ENCODE measurements at places on chromosomes 16 and 17.

- no peak for DNase-seq
Observed at GRCh38 chr17:73091770-73092522, 542 bp downstream of the SLC39A11 start.

- peak; percentile 21 for DNase-seq
Observed at GRCh38 chr17:31495022-31495885, 103.8 kb downstream of the RAB11FIP4 start.

- no peak for DNase-seq
Observed at GRCh38 chr16:3121851-3122467, 9.6 kb downstream of the ZNF205 start.

DNA sequence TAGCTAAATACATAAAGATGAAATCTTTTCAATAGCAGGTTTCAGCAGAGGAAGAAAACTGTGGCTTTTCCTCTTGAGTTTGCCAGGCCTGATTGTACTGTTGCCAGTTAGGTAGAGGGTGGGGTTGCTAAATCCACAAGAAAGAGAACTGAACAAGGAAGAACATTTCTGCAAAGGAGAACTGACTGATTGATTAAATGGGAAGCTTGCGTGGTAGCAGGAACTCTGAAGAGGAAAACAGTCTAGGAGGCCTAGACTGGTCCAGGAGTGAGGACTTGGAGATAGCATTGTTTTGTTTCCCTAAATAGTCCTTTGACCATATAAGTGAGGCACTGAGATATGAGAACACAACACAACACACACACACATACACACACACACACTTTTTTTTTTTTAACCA lies 18.8 kb downstream of the LRRC36 start:
- no peak for DNase-seq

- DNase-seq = no peak
Observed at GRCh38 chr17:34360601-34361270, 2.3 kb downstream of the CCL1 start.

GRCh38 chr17:45155029-45155428 lies 6.6 kb upstream of the HEXIM2 start:
- no peak for DNase-seq

DNA sequence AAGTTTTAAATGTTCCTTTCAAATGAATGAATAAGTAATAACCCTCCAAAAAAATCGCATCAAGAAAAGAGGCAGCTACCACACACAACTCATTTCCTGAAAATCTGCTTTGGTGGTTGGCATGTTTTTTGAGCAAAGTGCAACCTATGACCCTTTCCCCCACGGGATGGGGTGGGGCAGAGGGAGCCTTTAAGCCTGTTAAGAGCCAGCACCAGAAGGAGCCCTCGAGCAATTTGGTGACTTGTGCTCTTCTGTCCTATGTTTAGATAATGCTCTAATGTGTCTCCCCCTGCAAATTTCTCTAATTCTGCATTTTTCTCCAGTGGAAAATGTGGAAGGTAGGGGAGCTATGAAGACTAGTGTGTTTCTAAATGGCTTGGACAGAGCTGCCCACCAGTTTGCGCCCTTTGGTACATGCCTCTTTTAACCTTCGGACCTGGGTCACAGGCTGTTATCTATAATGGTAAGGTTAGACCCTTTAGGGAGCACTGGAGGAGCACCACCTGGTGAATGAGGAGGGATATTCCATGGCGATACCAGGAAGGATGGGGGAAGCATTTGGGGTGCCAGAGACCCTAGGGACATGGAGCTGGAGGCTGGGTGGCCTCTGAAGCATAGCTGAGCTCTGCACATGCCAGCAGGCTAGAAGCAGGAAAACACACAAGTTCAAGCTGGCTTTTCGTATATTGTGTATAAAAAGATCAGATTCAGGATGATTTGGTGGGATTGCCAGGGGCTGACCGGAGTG lies 1.6 kb downstream of the PYCARD start:
- peak; percentile 40 for DNase-seq

GRCh38 chr17:60327134-60327900 lies 64.6 kb downstream of the USP32 start:
- no peak for DNase-seq

DNA sequence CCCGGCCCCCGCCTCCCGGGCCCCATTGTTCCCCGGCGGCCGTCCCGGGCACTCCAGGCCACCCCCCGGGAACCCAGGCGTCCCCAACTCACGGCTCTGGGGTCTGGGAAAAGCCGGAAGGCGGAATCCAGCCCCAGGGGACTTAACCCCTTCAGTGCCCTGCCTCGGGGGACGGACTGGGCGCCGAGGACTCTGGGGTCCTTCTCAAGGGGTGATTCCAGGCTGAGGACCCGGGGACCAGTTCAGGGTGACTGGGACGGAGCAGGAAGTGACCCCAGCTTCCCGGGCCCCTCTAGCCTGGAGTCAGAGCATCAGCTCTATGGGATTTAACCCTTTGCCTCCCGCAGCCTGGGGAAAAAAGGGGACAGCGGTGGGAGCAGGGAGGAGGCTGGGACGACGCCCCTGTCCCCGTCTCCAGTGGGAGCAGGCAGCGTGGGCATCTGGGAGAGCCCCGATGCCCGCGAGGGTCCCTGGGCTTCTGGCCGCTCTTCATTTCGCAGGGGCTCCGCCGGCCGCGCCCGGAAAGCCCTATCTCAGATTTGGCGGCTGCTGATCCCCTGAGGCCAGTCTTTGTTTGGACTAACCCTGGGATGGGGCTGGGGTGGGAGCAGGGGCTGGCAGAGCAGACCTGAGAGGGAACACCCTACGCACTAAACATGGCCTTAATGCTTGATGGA lies at the start of gene ZNF629:
TSS of gene ZNF629 (minus strand) at position 270 of the 677 bp plus-strand sequence. CDS start 2,723 bp downstream, outside the sequence.
- DNase-seq = no peak

DNA sequence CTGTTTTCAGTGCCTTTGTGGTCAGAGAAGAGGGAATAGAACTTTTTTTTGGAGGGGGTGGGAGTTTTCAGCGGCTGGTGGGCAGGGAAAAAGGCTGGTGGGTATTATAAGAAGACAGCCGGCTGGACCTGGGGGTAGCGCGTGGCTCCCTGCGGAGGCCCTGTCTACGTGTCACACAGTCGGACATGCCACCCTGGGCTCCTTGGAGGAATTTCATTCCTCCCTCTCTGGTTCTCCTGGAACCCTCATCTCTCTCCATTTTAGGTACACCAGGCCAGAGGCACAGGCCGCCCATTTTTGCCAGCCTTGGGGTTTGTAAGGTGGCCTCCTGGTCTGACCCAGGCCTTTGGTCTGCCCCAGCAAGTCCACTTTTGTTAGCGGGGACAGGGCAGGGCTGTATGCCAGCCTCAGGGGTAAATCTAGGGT lies 908 bp downstream of the FKBP10 start:
- no peak for DNase-seq

- DNase-seq = no peak
Observed at GRCh38 chr17:2804912-2805311, 8.7 kb downstream of the RAP1GAP2 start.

DNA sequence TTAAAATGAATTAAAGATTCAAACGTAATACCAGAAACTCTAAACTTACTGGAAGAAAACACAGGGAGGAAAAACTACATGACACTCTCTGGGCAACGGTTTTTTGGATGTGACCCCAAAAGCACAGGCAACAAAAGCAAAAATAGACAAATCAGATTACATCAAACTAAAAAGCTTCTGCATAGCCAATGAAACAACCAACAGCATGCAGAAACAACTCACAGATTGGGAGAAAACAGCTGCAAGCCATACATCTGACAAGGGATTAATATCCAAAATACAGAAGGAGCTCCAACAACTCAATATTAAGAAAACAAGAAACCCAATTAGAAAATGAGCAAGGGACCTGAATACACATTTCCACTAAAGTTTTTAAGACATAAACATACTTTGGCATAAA lies 69.2 kb upstream of the ALOX12 start:
- DNase-seq = no peak

GRCh38 chr16:75138636-75139035 lies 9.7 kb upstream of the ZFP1 start:
- no peak for DNase-seq

DNA sequence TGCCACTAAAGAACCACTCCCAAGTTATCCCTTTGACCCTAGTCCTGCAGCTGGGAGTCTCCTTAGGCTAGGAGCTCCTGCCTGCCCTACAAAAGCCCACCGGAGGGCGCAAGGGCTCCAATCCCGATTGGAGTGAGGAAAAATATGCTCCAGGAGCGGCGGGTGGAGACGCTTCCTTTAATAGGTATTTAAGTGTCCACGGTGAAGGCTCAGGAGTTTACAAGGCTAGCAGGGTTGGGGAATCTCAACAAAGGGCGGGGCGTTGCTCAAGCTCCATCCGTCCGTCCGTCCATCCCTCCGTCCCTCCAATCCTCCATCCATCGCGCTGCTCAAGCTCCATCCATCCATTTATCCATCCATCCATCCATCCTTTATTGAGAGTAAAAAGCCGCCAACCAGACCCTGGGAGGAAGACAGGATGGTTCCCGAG lies 556 bp upstream of the SPNS1 start:
- DNase-seq = no peak

- no peak for DNase-seq
Observed at GRCh38 chr17:72034000-72034399, 86.8 kb upstream of the SOX9 start.

GRCh38 chr16:56320056-56320455 lies 105.3 kb downstream of the AMFR start:
- DNase-seq = no peak
